ENCODE measurements at places on chromosomes 5 and 9. TPM values are rescaled to one million over a fixed set of nuclear protein-coding genes. Genes with fewer than 3 reads are reported as not detected.

DNA sequence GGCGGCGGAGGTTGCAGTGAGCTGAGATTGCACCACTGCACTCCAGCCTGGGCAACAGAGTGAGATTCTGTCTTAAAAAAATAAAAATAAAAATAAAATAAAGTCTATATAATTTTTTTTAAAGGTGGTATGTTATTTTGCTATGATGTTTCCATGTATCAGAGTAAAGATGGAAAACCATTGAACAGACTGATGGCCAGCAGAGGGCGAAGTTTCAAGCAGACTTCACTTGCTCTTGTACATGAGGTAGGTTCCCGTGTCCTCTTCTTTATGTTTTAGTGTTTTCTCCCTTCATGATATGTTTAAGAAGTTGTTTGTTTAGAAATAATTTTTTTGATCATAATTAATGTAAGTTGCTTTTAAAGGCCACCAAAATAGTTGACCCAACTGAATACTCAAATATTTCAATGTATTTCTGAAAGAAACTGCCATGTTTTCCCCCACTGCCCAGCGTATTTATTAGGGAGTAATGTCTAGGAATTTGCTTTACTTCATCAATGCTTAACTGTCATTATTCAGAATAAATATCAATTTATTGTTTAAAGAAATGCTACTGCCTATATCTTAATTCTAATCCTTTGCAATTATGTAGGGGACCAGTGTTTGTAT, 146.4 kb downstream of the HACD4 start:
- peaks cover 14% of the 10 kb centered on the region for H3K36me3 ChIP-seq
- H3K27me3 ChIP-seq = no peaks in the 10 kb centered on the region
- no peak overlapping the region for H3K27ac ChIP-seq
- peak; percentile 75 for DNase-seq
- H3K4me3 ChIP-seq = no peak overlapping the region

Gene ST8SIA4
- total RNA-seq = 55.2 TPM

Gene MLLT3
- 63.2 TPM for total RNA-seq

- no peaks in the 10 kb centered on the region for H3K27me3 ChIP-seq
- H3K4me1 ChIP-seq = no peaks in the 10 kb centered on the region
- no peaks in the 10 kb centered on the region for H3K36me3 ChIP-seq
- no peak overlapping the region for H3K4me3 ChIP-seq
- H3K27ac ChIP-seq = no peak overlapping the region
- DNase-seq = no peak
Measured at GRCh38 chr9:122656378-122656777, 1.0 kb downstream of the OR1B1 start.

Gene CTXN3
- not detected for total RNA-seq

Gene CEL
- total RNA-seq = 0.37 TPM

DNA sequence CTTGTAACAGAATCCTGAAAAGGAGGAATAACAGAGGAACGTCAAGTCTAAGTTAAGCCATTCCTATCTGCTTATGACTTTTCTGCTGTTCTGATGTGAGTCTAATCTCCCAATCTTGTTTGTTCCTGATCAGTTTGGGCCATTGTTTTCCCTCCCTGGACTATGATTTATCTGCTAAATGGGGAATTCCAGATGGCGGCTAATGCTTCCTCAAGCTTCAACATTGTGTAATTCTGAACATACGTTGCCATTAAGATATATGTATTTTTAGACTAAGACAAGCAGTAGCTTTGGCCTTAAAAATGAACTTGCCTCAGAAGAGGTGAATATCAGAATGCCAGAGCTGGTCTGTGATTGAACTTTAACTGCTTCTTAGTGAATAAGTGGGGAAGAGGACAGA, 142.7 kb downstream of the PRKACG start:
- H3K4me1 ChIP-seq = no peaks in the 10 kb centered on the region
- no peak for DNase-seq
- H3K4me3 ChIP-seq = no peak overlapping the region
- H3K27me3 ChIP-seq = no peaks in the 10 kb centered on the region
- H3K36me3 ChIP-seq = no peaks in the 10 kb centered on the region
- H3K27ac ChIP-seq = no peak overlapping the region

DNA sequence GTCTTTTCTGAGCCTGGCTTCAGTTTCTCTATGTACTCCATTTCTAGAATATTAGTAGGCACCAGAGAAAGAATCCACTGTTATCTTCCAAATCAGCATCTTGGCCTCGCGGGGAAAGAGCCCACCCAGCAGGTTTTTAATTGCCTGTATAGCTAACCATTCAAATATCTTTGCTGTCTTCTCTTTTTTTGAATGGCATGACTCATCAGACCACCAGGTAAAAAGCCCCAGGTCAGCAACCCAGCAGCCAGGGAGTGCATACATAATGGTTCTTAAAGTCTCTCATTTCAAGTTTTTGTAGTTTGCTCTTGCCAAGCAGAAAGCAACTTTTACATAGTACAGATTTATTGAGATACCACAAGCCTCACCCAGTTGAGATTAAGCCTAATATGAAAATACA, 50.7 kb downstream of the TMEM167A start:
- H3K4me3 ChIP-seq = no peak overlapping the region
- H3K27ac ChIP-seq = no peak overlapping the region
- DNase-seq = no peak
- H3K27me3 ChIP-seq = no peaks in the 10 kb centered on the region
- no peaks in the 10 kb centered on the region for H3K36me3 ChIP-seq
- no peaks in the 10 kb centered on the region for H3K4me1 ChIP-seq

DNA sequence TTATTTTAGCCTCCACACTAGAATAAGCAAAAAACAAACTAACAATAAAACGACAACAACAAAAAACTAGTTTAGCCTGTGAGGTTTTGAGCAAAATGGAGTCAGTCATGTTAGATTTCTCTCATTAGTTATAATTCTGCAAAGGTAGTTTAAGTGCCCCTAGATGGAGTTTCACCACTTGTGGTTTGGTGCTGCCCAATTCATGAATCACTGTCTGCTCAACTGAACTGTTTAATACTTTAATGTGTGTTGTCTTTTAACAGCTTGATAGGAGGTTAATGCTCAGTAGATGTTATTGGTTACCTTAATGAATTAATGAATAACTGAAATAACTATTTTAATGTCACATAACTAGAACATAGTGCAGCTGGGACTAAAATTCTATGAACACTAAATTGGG, 3.5 kb upstream of the PLAA start:
- no peaks in the 10 kb centered on the region for H3K36me3 ChIP-seq
- DNase-seq = no peak
- H3K27me3 ChIP-seq = no peaks in the 10 kb centered on the region
- peaks cover 19% of the 10 kb centered on the region for H3K4me1 ChIP-seq
- no peak overlapping the region for H3K27ac ChIP-seq

GRCh38 chr5:136246122-136246521, 53.2 kb upstream of the SMIM32 start:
- H3K4me3 ChIP-seq = no peak overlapping the region
- H3K27me3 ChIP-seq = peaks cover 2% of the 10 kb centered on the region
- no peak overlapping the region for H3K27ac ChIP-seq
- H3K4me1 ChIP-seq = no peaks in the 10 kb centered on the region
- no peaks in the 10 kb centered on the region for H3K36me3 ChIP-seq

- no peaks in the 10 kb centered on the region for H3K36me3 ChIP-seq
- no peaks in the 10 kb centered on the region for H3K27me3 ChIP-seq
- H3K4me1 ChIP-seq = no peaks in the 10 kb centered on the region
Measured at GRCh38 chr5:160702934-160703333, 149.1 kb downstream of the ATP10B start.

- H3K27ac ChIP-seq = no peak overlapping the region
- H3K4me1 ChIP-seq = no peaks in the 10 kb centered on the region
- DNase-seq = no peak
- no peaks in the 10 kb centered on the region for H3K36me3 ChIP-seq
- H3K27me3 ChIP-seq = no peaks in the 10 kb centered on the region
- no peak overlapping the region for H3K4me3 ChIP-seq
Measured at GRCh38 chr5:2200261-2200950, 317.7 kb upstream of the IRX4 start.

DNA sequence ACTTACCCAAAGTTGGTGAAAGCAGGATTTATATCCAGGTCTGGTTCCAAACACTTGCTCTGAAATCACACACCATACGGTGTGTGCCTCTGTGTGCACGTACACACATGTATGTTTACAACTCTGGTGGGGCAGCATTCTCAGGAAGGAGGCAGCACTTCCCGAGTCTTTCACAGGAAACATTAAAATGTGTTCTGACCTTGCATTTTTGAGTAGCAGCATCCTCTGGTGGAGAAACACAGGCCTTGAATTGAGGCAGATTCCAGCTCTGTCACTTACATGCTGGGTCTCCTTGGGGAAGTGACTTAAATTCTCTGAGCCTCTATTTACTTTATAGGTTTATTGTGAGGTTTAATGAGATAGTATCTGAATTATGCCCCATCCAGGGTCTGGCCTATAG, 126.4 kb downstream of the RGS3 start:
- H3K27me3 ChIP-seq = no peaks in the 10 kb centered on the region
- peaks cover 2% of the 10 kb centered on the region for H3K36me3 ChIP-seq
- peaks cover 12% of the 10 kb centered on the region for H3K4me1 ChIP-seq
- H3K27ac ChIP-seq = no peak overlapping the region
- no peak overlapping the region for H3K4me3 ChIP-seq

GRCh38 chr5:37804401-37804800, 35.4 kb downstream of the GDNF start:
- no peak for DNase-seq
- H3K27ac ChIP-seq = no peak overlapping the region
- H3K27me3 ChIP-seq = peaks cover 2% of the 10 kb centered on the region
- H3K36me3 ChIP-seq = no peaks in the 10 kb centered on the region

Gene CYLC2
- total RNA-seq = not detected

Gene SHISAL2B
- not detected for total RNA-seq

DNA sequence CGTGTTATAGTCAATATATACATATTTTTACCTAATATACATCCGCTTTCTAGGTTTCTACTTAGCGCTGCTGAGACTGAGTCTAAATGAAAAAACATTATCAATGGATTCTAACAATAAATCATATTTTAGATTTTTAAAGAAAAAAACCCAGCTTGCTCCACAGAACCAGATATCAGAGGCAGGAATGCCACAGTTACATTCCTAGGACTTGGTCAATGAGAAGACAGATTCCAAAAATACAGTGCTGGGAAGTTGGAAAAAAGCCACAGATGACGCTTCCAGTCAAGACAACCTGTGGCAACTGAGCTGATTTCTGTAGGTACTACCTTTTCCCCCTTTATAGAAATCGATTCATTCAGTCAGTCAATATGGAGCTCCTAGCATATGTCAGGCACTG, 577 bp upstream of the CCDC112 start:
- H3K36me3 ChIP-seq = no peaks in the 10 kb centered on the region
- no peak overlapping the region for H3K27ac ChIP-seq
- H3K4me1 ChIP-seq = peaks cover 14% of the 10 kb centered on the region

Gene PCDHB11
- not detected for total RNA-seq

DNA sequence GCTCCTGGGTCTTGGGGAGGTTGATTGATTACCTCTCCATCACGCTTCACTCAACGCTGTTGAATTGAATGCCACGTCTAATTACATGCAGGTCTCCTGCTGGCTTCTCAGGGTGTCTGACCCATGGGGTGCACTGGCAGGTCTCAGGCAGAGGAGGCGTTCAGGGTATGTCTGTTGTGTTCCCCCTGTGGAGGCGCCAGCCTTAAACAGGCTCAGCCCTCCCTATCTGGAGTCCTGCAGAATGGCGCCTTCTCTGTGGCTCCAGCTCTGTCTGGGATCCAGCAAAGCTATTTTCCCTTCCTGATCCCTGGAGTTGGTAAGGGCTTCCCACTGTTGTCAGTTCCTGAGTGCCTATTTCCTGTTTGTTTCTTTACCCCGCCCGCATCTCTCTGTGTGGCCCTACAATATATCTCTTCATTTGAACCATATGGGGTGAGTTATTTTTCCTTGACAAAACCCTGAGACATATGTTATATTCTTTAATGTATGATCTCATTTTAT, 150.0 kb downstream of the NTRK2 start:
- no peak overlapping the region for H3K4me3 ChIP-seq
- H3K36me3 ChIP-seq = no peaks in the 10 kb centered on the region
- H3K4me1 ChIP-seq = no peaks in the 10 kb centered on the region
- no peaks in the 10 kb centered on the region for H3K27me3 ChIP-seq
- no peak for DNase-seq
- H3K27ac ChIP-seq = no peak overlapping the region

DNA sequence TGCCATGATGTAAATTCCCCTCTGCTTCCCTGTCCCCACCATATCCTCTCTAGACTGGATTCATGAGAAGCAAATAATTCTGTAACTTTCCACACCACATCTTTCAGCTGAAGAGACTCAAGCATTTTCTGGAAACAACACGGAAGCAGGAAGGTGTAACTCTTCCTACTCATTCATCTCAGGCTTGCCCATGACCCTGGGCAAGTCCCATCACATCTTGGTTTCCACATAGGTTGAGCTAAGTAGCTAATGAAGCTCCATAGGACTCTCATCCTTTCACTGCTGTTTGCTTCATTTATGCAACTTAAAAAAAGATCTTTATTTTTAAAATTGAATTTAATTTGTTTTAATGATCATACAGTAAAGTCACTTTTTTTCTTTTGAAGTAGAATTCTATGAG, 32.7 kb upstream of the STARD4 start:
- H3K4me1 ChIP-seq = no peaks in the 10 kb centered on the region
- no peak overlapping the region for H3K4me3 ChIP-seq
- H3K36me3 ChIP-seq = no peaks in the 10 kb centered on the region
- no peak overlapping the region for H3K27ac ChIP-seq

All from CD4-positive, CD25-positive, alpha-beta regulatory T cell (primary cell).